ENCODE measurements at places on chromosomes 12 and 14.

DNA sequence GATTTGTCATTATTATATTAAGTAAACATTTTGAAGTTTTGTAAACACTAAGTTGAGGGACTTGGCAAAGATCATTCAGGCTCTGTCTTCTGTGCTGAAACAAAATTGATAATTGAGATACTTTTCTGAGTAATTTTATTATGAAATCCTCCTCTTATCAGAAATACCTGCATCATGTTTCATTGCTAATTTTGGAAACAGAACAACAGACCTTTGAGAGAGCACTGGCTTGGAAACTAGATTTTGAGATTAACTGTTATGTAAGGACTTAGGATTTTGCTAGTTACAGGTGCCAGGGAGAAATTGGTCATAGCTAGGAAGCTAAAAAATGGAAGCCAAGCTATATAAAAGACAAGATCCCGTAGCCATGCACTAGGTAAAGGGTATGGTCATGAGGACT is 201.7 kb upstream of the DCN start:
- no peak for DNase-seq

GRCh38 chr12:92089559-92089958 is 56.1 kb downstream of the BTG1 start:
- DNase-seq = no peak

DNA sequence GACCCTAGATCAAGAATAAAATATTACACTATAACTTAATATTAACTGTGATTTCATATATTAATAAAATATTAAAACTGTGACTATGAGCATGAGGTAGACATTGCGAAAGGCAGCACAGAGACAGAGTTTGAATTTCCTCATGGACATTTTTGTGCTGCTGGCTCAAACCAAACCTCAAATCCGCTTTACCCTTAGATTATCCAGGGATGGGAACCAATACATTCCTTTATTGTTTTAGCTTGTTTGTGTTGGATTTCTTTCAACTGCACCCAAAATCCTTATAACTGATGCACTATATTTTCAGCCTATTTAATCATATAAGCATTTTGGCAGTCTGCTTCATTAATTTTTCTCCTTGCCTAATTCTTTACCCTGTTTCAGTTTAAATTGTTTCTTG is 436.7 kb downstream of the ATP23 start:
- DNase-seq = no peak

DNA sequence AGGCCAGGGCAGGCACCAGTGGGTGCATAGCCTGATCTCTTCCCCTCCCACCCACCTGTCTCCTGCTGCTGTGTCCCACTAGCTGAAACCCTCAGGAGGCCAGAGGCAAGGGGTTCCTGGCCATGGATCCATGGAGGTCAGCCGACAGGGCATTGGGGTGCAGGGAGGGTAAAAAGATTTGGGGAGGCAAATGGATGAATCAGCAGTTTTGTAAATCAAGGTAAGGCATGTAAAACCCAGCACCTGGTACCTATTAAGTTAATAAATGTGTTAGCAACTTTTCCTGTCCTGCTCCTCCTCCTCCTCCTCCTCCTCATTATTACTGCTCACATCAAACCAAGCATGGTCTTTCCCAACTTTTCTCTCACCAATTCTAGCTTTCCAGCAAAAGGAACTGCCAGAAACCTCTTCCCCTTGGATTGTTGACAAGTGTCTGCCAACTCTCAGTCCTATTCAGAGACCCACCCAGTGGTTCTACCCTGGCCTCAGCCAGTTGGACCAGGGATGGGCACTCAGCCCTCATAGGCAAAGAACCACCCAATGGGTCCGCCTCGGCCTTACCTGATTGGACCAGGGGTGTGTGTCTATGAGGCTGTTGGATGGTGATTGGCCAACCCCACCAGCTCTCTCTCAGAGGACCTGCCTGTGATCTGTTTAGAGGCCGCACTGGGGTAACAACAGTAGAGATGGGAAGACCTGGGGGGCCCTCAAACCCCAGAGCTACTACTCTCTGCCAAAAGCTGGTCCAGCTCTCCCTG is 155.7 kb upstream of the GSC start:
- DNase-seq = no peak

DNA sequence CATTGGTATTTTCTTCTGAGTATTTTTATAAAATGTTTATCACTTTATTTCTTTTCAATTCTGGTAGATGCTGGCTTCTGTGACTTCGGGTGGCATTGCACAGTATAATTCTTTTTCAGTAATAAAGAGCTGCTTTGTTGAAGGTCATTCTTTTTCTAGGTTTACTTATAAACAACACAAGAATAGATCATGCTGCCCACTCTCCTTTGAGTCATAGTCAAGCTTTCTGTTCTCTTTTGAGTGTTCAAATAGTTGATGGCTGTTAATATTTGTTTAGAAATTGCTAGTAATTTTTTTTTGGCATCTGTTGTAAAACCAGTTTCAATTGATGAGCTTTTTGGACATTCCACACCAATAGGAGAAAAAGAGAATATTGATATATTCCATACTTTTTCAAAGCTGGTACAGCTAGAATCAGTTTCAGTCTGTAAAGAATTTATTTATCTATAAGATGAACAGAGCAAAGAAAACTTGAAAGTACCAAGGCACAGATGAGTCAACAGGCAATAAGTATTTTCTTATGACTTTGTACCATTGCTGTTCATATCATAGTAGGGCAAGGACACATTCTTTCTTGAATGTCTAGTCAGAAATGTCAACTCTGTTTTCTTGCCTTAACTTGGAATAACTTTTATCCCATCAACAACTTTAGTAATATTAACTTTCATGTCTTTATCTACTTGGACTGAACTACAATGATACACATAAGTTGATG is 513.0 kb upstream of the SEL1L start:
- DNase-seq = no peak

- DNase-seq = no peak
Measured at GRCh38 chr12:116354534-116354933, 77.0 kb upstream of the MED13L start.

GRCh38 chr12:47085815-47086252 is 6.1 kb upstream of the AMIGO2 start:
- DNase-seq = no peak

DNA sequence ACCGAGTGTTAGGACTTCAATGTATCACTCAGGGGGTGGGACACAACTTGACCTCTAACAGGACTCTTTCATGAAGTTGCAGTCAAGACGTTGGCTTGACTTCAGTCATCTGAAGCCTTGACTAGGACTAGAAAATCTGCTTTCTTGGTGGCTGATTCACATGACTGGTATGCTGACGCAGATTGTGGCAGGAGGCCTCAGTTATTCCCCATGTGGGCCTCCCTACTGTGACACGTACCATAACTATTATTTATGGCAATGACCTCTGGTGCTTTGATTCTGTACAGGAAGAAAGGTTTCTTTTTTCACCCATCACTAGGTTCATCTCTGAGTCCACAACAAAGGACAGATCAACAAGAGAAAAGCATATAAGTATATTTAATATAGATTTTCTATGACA is 270.4 kb downstream of the NEDD1 start:
- DNase-seq = no peak

GRCh38 chr12:120764816-120765215 is 39.2 kb downstream of the ACADS start:
- DNase-seq = no peak

- peak; percentile 76 for DNase-seq
Measured at GRCh38 chr12:108793756-108794441, 62.6 kb upstream of the CORO1C start.

DNA sequence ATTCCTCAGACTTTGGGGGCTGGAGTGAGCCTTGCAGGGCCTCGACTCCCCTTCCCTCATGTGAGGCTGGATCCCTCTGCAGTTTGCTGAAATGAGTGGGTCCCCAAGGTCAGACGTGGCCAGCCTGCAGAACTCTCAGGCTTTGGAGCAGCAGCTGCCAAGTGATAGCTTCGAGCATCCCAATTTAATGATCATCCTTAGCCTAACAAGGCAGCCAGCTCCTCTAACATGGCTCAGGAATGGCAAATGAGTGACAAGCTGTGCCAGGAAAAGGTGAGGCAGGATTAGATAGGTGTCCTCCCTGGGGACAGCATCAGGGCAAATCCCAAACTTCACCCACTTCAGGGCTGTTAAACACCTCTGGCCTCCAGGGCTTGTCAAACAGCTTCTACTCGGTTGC is 130.7 kb upstream of the PWP1 start:
- no peak for DNase-seq

- DNase-seq = peak; percentile 32
Measured at GRCh38 chr14:40204441-40205175, 772.4 kb upstream of the FBXO33 start.

- no peak for DNase-seq
Measured at GRCh38 chr14:38122241-38122640, 85.5 kb upstream of the SSTR1 start.

GRCh38 chr14:94170136-94170535 is 4.0 kb upstream of the PPP4R4 start:
- no peak for DNase-seq

GRCh38 chr14:75514673-75515628 is 7.3 kb upstream of the BATF start:
- peak; percentile 74 for DNase-seq

- DNase-seq = no peak
Measured at GRCh38 chr12:65182012-65182739, 12.8 kb downstream of the LEMD3 start.

GRCh38 chr12:50734409-50735263 is 29.3 kb upstream of the ATF1 start:
- no peak for DNase-seq

GRCh38 chr14:68512088-68512487 is 280.8 kb downstream of the ZFP36L1 start:
- no peak for DNase-seq

- DNase-seq = peak; percentile 62
Measured at GRCh38 chr12:108649669-108650068, 16.0 kb upstream of the SELPLG start.

All from Right ventricle myocardium inferior (tissue), 1 donor.